Activated CD4-positive, alpha-beta T cell treated with anti-CD3 and anti-CD28 coated beads, Interleukin-2, amount 50 U/mL, for 16 hours (primary cell): ENCODE measurements at places on chromosomes 6 and 20.

DNA sequence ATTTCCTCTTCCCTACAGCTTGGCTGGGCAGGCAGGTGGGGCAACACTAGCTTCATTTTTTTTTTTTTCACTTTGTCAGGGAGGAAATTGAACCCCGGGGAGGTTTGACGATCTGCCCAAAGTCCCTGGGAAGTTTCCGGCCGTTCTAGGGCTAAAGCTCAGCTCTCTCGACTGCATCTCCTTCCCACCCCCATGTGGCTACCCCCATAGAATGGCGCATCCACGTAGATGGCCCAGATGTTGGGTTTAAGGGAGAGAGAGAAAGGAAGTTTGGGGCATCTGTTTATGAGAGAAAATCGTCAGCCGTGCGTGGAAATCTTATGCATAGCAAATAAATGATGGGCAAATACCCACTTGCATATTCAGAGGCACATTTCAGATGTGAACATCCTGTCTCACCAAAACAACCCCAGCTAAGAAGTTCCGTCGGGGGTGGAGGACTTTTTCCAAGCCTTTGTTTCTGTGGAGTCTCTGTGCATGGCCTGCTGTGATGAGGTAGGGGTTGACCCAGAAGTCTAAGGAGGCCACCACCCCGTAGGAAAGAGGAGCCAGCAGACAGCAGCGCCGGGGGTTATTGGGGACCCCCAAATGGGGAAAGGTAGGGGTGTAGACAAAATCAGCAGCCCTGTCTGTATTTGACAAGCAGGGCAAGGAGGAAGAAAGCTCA, 40.5 kb upstream of the ZNF831 start:
- DNase-seq = no peak

DNA sequence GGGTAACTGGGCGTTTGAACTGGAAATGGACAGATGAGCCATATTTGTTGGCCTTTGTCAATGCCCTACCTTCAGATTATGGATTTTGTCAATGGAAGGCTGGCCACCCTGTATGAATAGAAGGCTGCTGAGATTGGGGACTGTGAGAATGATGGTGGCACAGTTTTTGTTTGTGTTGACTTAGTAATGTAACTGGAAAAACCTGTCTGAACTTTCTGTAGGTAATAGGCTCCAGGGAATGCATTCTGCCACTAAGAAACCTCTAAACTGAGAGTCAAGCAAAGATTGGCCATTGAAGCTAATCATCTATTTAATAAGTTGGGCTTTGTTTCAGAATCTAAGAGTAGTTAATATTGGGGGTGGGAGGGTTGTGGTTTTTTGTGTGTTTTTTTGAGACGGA, 97.5 kb downstream of the FOXO3 start:
- DNase-seq = no peak

DNA sequence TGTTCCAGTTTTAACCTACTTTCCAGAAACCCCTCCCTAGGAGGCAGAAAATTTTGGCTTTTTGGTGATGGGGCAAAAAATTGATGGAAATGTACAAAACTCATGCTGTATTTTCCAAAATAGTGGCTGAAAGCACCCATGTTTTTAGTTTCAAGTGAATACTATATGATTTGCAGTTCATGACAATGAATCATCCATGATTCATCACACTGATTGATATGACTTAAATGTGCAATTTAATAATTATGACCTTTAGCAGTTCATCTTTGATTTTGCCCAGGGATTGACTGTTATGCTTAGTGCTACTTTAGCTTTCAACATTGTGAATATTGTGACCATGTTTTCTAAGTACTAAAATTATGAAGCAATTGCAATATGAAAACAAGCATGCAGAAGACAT, 478.7 kb downstream of the HTR1B start:
- DNase-seq = no peak

GRCh38 chr6:101224751-101225150, 168.8 kb upstream of the GRIK2 start:
- no peak for DNase-seq

- DNase-seq = no peak
These were observed 97.9 kb downstream of the PXDC1 start for GRCh38 chr6:3653528-3654070.

DNA sequence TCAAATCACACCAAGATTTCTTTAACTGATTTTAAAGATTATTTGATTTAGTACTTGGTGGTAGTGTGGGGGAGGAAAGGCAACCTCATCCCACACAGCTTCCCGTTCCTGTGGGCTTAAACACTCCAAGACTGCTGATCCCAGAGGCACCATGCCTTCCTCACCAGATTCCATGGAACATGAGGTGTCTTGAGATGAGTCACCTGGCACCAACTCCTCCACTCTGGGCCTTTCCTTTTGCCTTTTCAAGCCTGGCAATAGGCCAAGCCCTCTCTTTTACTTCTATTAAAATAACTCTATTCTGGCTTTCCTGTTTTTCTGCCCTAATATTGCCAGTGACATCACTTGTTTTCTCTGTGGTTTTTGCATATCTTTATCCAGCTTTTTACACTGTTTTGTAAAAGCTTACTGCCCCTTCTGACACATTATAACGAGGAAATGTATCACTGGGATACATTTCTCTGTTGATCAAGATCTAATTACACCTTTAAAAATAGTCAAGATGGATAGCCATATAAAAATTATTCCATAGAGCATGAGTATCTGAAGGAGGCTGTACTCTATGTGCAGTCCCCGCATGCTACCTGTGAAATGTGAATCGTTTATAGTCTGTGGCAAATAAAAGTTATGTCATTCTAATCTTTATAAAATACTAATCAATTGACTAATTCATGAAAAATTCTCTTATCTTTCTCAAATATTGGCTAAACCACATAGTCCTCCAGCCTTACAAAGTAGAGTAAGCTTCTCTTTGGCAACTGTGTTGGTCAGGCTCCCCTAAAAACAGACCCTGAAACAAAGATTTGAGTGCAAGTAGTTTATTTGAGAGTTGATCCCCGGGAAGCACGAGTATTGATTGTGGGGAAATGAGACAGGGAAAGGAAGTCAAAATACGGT, 257.8 kb upstream of the KCNQ5 start:
- DNase-seq = no peak

DNA sequence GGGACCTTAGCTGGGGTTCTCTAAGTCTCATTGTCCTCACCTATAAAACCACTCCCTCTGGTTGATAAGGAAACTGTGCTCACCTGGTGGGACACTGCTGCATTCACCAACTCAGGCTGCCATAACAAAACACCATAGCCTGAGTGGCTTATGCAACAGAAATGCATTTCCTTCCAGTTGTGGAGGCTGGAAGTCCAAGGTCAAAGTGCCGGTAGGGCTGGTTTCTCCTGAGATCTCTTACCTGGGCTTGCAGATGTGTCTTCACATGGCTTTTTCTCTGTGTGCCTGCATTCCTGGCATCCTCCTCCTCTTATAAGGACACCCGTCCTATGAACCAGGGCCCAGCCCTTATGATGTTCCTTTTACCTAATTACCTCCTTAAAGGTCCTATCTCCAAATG, 60.0 kb upstream of the SLC32A1 start:
- no peak for DNase-seq

DNA sequence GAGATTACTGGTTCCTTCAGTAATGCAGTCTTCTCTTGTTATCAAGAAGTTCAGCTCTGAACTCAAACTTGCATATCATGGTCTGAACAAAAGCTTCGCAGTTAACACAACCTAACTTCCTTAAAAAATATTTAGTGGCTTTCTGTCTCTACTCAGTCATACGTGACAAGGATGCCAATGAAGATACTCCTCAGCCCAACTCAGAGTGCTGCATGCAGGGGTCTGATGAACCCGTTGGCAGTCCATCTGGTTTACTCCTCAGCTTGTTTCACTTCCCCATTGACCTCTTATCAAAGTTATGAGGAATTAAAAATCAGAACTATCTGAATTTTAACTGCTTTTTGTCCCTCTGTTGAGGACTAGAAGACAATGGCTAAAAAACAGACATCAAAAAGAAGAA, 56.6 kb upstream of the RIN2 start:
- DNase-seq = no peak

GRCh38 chr20:14012671-14013070, 17.4 kb downstream of the MACROD2 start:
- no peak for DNase-seq

- DNase-seq = peak; percentile 34
These were observed 614 bp upstream of the TMEM242 start for GRCh38 chr6:157323966-157324300.

DNA sequence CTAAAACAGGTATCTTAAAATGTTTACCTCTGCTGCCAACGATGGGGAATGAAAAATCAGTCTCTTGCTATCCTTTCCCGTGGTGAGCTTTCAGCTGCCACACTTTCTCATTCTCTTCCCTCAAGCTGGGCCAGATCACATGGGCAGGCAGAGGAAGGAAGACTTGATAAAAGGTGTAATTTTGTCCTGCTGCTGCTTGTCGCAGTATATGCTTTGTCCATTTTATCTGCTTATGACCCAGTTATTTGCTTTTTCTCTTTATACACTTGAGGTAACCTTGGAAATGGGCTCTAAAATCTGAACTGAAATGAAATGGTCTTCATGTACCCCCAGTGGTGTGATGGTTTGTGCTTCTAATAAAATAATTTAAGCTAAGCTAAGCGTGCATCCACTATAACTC, 695.9 kb upstream of the FLRT3 start:
- DNase-seq = no peak

DNA sequence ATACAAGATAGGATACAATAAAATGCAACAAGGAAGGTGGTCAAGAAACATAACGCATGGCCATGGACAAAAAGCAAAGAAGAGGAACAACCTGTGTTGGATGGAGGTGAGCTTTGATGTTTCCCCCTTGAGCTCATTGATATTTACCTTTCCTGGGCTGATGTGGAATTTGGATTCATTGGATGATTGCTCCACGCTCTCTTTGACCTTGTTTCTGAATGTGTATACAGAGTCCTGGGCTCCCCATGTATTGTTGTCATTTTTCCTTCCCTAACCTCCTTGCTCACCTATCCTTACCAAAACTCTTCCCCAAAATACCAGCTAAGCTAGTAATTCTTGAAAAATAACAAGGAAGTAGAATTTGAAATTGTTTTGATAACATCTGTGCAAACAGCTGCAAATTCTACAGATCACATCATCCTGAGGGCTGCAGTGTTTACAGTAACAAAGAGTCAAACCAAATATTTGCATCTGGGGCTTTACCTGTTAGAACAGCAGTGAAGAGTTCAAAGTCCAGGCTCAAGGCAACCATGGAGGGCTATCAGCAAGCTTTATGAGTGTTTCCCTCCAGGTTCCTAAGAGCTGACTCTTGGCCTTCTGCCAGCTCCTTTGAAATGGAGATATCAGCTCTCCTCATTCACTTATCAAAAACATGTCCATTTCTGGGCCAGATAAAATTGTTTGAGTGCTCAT, 214.3 kb upstream of the MARCKS start:
- DNase-seq = no peak
